NCI-H2107 (cell line): ENCODE measurements at places on chromosomes 16 and 17.

DNA sequence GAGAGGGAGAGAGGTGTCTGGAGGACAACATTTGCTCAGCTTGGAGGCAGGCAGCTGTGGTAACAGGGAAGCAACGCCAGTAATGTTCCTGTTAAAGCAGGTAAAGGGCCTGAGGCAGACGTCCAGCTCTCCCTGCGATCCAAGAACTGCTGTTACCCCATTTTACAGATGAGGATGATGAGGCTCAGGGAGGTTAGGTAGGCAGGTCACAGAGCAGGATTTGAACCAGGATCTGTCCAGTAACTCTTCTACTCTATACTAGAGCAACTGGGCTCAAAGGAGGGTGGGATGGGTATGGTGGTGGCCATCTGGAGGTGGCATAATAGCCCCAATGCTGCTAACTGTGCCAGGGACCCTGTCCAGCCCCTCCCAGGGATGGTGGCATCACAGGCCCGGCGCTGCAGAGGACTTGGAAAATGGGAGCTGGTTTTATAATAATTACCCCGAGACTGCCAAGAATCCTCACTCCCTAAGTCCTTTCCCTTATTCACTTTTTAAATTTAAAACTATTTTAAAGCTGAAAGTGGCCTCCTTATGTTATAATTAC is 12.0 kb downstream of the CA7 start:
- no peak for DNase-seq

- DNase-seq, result no peak
Observed at GRCh38 chr16:12613131-12613991, 190.3 kb downstream of the CPPED1 start.

- DNase-seq, result no peak
Observed at GRCh38 chr16:27243725-27244362, 24.7 kb downstream of the NSMCE1 start.

GRCh38 chr17:2954898-2955445 is 108.4 kb downstream of the OR1D5 start:
- peak; percentile 13 for DNase-seq

- no peak for DNase-seq
Observed at GRCh38 chr16:12681653-12682052, 122.0 kb downstream of the CPPED1 start.
